ENCODE measurements at places on chromosomes 11 and 22.

- no peak for DNase-seq
Measured at GRCh38 chr11:106594751-106595351, 423.4 kb downstream of the GUCY1A2 start.

DNA sequence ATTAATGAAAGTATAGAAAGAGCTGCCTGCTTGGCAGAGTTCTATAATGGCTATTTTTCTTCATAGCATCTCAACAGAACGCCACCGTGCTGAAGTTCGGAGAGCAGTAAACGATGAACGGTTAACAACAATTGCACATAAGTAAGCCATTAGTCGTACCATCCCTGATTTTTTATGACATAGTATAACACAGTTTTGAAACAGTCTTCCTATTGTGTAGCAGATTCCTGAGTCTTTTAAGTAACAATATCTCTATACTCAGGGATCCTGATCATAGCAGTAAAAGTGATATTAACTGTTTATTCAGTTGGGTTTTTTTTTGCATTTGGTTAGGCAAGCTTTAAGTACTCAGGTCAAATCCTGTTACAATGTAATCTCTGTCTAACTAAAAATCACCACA lies 8.4 kb downstream of the EMSY start:
- no peak for DNase-seq

DNA sequence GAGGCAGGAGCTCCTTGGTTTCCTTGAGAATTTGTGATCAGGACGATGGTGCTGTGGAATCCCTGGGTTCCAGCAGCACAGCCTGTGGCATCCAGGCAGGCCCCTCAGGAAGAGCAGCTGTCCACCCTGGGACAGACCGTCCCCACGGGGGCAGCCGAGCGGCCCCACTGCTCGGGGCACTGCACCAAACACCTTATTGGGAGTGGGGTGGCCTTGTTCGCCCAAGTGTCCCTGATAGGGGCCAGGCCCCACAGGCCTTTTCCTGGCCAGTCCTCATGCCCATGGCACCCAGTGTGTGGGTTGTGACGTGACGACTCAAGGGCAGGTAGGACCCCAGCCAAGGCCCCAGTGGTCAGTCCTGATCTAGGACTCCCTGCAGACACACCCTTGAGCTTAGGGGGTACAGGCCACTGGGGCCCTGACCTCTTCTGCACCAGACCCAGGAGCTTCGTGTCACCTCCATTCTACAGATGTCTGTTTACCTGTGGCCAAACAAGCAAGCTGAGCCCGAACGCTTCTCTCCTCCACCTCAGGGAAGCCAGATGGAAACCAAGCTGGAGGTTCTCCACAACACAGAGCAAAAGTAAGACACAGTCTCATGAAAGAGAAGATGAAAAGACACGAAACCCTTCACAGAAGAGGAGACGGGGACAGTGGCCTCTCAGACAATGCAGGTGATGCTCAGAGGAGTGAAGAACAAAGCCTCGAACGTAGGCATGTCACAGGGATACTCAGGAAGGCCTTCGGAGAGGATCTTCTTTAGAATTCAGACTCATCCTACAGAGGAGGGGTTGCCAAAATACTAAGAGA lies 1.6 kb upstream of the BRD1 start:
- no peak for DNase-seq

DNA sequence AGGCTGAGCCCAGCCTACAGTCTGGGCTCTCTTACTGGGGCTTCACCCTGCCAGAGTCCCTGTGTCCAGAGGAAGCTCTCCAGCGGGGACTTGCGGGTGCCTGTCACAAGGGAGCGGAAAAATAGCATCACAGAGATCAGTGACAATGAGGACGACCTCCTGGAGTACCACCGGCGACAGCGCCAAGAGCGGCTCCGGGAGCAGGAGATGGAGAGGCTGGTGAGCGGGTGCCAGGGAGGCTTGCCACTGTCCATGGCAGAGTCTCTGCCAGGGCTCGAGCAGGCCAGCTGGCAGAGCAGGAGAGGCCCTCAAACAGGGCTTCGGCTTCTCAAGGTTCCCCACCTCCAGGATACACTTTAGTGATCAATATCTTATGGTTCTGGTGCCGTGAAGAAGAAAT lies 21.0 kb downstream of the PHLDB1 start:
- DNase-seq, result no peak

DNA sequence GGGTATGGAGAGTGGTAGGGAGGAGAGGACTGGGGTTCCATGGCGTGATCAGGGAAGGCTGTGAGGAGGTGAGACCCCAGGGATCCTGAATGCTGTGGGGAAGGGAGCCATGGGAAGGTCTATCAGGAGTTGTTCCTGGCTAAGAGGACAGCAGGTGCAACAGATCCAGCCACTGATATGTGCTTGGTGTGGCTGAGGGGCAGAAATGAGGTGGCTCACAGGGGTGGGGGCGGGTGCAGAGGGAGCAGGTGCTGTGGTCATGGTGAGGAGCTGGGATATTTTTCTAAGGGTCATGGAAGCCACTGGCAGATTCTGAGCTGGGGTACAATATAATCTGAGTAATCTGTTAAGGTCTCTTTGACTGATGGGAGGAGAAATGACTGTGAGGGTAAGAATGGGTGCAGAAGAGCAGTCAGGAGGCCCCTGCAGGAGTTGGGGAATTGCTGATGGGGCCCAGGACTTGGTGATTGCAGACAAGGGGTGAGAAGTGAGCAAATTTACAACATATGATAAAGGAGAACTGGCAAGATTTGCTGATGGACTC lies 31.3 kb upstream of the DMC1 start:
- DNase-seq, result no peak

DNA sequence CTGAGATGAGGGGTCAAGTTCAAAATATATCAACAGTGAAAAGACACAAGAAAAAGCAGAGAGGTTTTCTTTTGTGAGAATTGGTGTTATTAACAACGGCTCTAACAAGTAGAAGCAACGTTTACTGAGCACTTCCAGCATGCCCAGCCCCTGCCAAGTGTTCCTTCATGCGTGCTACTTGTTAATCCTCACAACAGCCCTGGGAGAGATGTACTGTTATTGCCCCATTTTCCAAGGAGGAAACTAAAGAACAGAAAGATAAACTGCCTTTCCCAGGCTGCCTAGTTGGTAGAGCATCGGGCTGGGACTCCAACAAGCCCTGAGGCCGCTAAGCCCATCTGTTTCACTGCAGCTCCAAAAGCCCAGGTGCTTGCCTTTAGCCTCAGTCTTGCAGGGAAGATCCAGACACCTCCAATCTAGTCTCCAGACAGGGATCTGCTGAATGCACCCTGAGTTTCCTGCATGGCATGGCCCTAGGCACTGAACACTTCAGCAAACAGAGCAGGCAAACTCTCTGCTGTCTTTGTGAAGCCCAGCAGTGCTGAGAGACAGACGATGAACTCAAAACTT lies 25.5 kb downstream of the SPATA19 start:
- DNase-seq, result no peak

GRCh38 chr11:61516675-61517572 lies 8.4 kb downstream of the LRRC10B start:
- no peak for DNase-seq

DNA sequence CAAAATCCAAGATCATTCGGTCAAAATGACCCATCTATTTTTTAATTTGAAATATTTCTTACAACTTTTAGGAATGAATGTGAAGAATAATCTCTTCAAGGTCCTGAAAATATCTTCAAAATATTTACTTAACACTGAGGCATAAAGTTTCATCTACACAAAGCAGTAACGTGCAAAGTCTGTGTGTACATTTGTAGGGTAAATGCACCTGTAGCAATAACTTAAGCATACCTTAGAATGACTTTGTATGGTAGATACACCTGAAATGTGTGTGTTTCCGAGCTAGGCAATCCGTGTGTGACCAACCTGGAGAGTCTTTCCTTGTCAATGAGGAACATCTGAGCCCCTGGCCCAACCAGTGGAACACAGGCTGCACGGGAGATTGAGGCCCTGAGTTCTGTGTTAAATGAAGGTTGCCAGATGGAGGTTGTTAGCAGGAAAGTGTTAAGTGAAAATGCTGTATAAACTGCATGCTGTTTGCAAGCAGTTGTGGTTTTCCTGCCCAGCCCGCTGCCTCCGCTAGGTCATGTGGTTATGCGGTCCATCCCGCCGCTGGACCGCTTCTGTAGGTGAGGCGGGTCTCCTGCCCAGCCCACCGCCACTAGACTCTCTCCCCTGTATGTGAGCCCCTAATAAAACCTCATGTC lies 7.6 kb upstream of the CTR9 start:
- no peak for DNase-seq

DNA sequence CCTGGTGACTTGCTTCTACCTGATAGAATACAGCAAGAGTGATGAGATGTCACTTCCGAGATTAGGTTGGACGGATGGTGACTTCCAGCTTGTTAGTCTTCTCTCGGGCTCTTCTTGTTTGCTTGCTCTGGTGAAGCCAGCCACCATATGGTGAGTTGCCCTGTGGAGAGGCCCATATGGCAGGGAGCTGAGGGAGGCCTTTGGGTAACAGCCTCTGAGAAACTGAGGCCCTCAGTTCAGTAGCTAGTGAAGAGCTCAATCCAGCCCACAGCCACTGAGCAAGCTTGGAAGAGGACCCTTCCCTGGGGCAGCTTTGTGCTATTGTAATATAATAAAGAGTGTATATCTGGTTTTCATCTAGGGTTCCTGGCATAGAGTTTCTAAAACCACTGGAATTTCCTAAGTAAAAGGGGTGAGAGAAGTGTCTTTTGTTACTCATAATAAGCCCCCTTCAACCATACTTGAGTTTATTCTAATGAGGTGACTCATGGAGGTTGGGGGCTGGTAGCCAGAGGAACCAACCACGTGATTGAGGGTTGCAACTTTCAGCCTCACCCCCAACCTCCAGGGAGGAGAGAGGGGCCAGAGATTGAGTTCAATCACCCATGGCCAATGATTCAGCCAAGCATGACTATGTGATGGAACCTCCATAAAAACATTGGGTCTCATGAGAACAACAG lies 8.0 kb upstream of the TPCN2 start:
- DNase-seq, result no peak

DNA sequence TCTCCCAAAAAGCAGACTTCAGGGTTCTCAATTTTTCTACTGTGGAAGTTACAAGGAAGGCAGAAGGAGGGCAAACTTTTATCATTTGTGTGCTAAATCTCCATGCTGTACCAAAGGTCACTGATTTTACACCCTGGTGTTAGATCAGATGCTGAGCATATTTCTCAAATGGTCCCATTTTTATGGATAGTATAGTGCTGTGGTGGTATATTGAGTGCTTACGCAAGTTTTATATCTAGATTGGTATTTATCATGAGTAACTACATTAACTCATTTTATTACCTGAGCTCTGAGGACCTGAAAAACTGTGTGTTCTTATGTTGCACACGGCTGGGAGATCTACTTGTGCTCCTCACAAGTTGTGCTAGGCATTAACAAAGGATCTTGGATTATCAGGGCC lies 75.1 kb downstream of the PRR5L start:
- DNase-seq, result no peak

DNA sequence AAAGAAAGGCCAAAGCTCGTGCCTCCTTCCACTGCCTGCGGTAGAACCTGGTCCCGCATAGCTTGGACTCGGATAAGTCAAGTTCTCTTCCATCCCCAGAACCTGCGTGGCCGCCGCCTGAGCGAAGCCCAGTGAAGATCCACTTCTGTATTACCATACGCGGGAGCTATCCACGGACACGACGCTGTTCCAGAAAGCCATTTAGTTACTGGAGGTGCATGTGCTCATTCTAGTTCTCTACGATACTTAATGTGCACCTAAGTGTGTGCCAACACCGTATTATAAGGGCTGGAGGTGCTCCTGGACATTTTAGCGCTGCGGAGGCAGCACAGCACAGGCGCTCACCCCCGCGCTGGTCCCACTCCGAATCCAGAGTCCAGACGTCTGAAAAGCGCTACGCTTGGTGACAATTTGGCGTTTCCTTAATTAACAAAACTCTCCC lies 1.4 kb downstream of the WT1 start:
- no peak for DNase-seq

GRCh38 chr22:36323855-36324331 lies 63.9 kb downstream of the MYH9 start:
- no peak for DNase-seq

DNA sequence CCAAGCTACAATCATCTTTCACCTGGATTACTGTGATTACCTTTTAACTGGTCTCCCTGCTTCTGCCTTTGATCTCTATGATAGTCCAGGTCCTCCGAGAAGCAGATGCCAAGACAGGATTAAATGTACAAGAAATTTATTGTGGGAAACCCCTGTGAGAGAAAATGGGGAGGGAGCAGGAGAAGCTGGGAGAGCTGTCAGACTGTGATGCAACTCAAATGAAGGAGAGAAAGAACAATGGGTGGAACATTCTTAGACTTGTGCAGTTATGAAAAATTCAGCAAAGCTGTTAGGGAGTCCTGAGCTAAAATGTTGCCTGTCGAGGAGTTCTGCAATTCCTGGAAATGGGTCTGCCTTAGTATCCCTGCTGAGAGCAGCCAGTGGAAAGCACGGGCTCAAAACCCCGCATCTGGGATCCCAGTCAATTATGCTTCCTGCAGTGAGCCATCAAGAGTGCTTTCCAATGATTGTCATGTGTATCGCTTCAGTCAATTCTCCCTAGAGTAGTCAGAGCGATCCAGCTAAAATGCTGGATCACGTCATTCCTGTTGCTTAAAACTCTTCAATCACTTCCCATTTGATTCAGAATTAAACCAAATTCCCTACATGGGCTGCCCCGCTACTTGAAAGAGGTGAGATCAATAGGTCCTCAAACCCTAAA lies 16.5 kb upstream of the CSTF3 start:
- DNase-seq, result no peak

DNA sequence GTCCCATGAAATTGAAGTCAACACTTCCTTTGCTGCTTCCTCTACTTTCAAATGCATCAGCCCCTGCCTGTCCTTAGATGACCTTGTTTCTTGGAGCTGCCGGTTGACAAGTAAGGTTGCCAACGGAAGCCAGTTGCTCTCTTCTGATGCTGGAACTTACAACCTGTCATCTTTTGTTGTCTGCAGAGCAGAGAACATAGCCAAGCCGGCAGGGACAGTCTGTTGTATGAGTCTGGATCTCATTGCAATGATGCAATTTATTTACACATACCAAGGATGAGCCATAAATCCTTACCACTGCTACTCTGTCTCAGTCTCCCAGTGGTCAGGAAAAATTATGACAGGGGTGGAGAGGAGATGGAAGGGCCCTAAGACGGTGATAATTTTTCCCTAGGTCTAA lies 151.4 kb downstream of the BLID start:
- DNase-seq, result no peak

GRCh38 chr11:44017443-44018126 lies 30.2 kb upstream of the ACCSL start:
- peak; percentile 57 for DNase-seq

DNA sequence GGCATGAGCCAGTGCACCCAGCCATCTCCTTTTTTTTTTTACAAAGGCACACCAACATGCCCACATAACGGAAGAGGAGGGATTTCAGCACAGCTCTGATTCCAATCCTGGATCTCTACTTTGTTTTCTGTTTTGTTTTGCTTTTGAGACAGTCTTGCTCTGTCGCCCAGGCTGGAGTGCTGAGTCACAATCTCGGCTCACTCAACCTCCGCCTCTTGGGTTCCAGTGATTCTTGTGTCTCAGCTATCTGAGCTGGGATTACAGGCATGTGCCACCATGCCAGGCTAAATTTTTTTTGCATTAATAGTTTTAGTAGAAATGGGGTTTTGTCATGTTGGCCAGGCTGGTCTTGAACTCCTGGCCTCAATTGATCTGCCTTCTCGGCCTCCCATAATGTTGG lies 28.1 kb downstream of the VSTM5 start:
- DNase-seq, result no peak
